ENCODE measurements at places on chromosomes 11 and 22. TPM values are rescaled to one million over a fixed set of nuclear protein-coding genes. Genes with fewer than 3 reads are reported as not detected.

DNA sequence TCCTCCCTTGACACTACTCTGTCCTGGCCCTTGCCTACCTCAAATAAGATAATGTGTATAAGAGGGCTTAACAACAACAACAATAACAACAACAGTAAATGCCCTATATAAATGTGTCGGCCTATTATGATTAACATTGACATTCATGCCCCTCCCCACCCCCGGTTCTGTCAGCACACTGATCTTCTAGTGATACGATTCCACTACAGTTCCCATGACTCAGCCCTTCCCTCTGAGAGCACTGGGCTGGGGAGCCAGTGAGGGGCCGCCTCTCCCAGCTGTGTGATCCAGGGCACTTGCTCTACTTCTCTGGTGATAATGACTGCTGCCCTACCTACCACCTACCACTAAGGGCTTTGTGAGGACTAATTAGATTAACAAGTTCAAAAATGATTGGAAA is 92.2 kb upstream of the PHOX2A start:
- no peak for DNase-seq

- DNase-seq, result no peak
Measured at GRCh38 chr11:472816-473215, 22.7 kb downstream of the PTDSS2 start.

DNA sequence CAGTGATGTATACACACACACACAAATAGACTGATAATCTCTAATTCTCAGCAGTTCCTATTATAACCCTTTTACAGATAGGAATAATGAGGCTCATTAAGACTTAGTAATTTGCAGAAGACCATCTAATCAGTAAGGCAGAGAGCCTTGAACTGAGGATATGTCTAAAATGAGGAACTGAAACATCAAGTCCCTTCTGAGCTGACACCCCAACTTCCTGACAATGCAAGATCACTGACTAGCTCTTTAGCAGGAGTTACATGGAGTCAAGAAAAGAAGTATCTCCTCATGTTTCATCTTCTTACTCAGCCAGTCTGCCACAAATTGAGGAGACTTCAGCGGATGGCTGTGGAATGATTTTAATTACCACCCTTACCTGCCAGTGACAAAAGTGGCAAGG is 193.0 kb downstream of the MSANTD4 start:
- DNase-seq, result no peak

- no peak for DNase-seq
Measured at GRCh38 chr22:38403812-38404211, 51.2 kb downstream of the KCNJ4 start.

DNA sequence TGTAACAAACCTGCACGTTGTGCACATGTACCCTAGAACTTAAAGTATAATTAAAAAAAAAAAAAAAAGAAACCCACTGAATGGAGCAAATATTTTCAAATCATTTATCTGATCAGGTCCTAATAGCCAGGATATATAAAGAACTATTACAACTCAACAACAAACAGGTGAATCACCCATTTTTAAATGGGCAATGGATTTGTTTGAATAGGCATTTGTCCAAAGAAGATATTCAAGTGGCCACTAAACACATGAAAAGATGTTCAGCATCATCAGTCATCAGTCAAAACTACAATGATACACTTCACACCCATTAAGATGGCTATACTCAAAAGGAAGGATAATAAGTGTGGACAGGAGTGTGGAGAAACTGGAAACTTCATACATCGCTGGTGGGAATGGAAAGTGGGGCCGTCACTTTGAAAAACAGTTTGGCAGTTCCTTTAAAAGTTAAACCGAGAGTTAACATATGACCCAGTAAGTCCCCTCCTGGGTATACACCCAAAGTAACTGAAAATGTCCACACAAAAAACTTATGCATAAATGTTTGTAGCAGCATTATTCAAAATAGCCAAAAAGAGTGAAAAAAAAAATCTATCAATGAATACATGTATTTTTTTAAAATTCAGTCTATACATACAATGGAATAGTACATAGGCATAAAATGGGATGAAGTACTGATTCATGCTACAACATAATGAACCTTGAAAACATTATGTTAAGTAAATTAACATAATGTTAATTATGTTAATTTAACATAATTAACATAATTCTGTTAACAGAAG is 53.1 kb downstream of the ARRB1 start:
- DNase-seq, result no peak

DNA sequence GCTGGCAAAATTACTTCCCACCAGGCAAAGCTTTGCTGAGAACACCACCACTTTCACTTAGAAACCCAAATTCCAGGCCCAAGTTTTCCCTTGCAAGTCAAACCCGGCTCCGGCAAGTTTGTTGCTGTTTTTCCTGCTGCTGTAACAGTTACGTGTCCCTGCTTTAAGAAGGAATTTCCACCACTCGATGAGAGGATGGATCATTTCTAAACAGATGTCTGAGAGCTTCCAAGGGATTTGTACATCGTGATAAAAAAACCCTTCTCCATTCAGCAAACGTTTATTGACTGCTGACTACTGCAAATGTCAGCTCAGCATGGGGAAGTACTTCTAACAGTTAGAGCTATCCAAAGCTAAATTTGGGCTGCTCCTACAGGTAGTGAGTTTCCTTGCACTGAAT is 19.7 kb downstream of the P2RX3 start:
- DNase-seq, result no peak

MS4A12 gene
- total RNA-seq, result not detected

GRCh38 chr11:74559110-74559933 is 33.1 kb upstream of the POLD3 start:
- no peak for DNase-seq

Measured in T-cell (primary cell).